ENCODE measurements at places on chromosomes 12 and 14. TPM values are rescaled to one million over a fixed set of nuclear protein-coding genes. Genes with fewer than 3 reads are reported as not detected.

TRIM9 gene
- total RNA-seq, result 0.24 TPM

KRT1 gene
- 0.18 TPM for total RNA-seq

HHIPL1 gene
- 2.1 TPM for total RNA-seq

FITM1 gene
- total RNA-seq, result 131 TPM

MYF5 gene
- not detected for total RNA-seq

IGF1 gene
- 75.9 TPM for total RNA-seq

CD163 gene
- 186 TPM for total RNA-seq

P2RX2 gene
- total RNA-seq, result not detected

- no peak for DNase-seq
Observed at GRCh38 chr14:72416892-72417291, 477.0 kb downstream of the DPF3 start.

GRCh38 chr14:105126981-105127329 is 41.6 kb downstream of the JAG2 start:
- no peak for DNase-seq

GRCh38 chr14:60656686-60657455 is 7.6 kb upstream of the SIX1 start:
- DNase-seq, result no peak

DNA sequence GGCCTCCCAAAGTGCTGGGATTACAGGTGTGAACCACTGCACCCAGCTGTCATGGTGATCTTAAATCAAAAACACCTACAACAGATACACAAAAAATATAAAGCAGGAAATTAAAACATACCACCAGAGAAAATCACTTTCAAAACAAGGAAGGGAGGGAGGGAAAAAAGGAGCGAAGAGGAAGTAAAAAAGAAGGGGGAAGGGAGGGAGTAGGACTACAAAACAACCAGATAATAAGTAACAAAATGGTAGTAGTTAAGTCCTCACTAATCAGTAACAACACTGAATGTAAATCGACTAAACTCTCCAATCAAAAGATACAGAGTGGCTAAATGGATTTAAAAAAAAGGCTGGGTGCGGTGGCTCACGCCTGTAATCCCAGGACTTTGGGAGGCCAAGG is 89.0 kb downstream of the SH2B3 start:
- no peak for DNase-seq

- no peak for DNase-seq
Observed at GRCh38 chr12:23014749-23015148, 389.8 kb downstream of the ETNK1 start.

- DNase-seq, result no peak
Observed at GRCh38 chr12:129727100-129727499, 176.7 kb downstream of the TMEM132D start.

- no peak for DNase-seq
Observed at GRCh38 chr12:130972586-130972950, 18.9 kb downstream of the ADGRD1 start.

Data from left cardiac atrium (tissue), 4 donors.